Activated naive CD8-positive, alpha-beta T cell treated with anti-CD3 and anti-CD28 coated beads for 36 hours (primary cell): ENCODE measurements at places on chromosomes 11 and 22. TPM values are rescaled to one million over a fixed set of nuclear protein-coding genes. Genes with fewer than 3 reads are reported as not detected.

DNA sequence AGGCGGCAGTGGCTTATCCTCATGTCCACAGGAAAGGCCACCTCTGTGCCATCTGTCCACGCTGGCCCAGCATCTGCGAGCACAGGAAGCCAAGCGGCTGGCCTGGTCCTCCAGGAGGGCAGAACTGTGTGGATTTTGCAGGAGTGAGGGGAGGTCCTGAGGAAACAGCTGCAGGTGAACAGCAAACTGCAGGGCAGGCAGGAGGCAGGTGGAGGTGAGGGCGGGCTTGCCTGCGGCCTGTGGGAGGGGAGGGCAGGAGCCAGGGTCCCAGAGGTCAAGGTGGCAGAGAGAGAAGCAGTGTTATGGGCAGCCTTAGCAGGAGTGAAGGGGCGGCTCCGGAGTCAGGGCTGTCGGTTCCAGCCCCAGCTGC lies 369.7 kb downstream of the SHANK2 start:
- no peaks in the 10 kb centered on the region for H3K36me3 ChIP-seq
- H3K27ac ChIP-seq: no peak overlapping the region
- no peaks in the 10 kb centered on the region for H3K27me3 ChIP-seq
- no peaks in the 10 kb centered on the region for H3K4me1 ChIP-seq

DNA sequence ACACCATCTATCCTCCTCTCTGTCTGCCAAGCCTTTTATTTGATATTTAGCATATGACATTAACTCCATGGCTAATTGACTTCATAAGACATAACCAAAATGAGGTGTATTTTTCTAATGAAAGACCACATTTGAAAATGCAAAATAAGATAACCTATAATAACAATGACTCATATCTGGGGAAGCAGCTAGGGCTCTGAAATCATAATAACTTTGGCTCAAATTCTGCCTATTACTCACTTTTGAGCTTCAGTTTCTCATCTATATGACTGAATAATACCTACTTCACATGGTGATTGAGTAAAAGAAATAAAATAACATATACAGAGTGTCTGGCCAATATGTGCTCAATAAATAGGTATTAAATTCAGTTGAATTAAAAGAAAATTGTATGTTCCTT lies 1419.8 kb upstream of the TENM4 start:
- H3K27me3 ChIP-seq: no peaks in the 10 kb centered on the region
- H3K4me1 ChIP-seq: no peaks in the 10 kb centered on the region
- no peak overlapping the region for H3K27ac ChIP-seq

Gene CYP2D6
- 1.6 TPM for total RNA-seq

Gene MS4A4E
- not detected for total RNA-seq
